ENCODE measurements at places on chromosomes 6 and 20. TPM values are rescaled to one million over a fixed set of nuclear protein-coding genes. Genes with fewer than 3 reads are reported as not detected.

DNA sequence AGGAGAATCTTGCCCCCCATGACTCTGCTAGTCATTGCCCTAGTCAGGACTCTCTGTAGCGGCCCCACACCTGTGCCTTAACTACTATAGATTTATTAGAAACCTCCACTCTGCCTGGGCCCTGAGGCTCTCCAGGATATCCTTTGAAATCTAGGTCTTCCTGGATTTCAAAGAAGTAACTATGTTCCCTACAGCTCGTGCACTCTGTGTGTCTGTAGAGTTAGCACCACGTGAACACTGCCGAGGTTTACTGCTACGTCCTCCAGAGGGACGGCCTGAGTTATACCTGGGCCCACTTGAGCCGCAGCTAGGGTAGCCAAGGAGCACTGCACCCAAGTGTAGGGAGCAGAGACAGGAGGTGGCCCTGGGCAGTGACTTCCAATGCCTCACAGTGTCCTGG is 19.8 kb downstream of the GLP1R start:
- no peak for DNase-seq

GRCh38 chr20:24519476-24519875 is 50.0 kb downstream of the SYNDIG1 start:
- DNase-seq: no peak

DNA sequence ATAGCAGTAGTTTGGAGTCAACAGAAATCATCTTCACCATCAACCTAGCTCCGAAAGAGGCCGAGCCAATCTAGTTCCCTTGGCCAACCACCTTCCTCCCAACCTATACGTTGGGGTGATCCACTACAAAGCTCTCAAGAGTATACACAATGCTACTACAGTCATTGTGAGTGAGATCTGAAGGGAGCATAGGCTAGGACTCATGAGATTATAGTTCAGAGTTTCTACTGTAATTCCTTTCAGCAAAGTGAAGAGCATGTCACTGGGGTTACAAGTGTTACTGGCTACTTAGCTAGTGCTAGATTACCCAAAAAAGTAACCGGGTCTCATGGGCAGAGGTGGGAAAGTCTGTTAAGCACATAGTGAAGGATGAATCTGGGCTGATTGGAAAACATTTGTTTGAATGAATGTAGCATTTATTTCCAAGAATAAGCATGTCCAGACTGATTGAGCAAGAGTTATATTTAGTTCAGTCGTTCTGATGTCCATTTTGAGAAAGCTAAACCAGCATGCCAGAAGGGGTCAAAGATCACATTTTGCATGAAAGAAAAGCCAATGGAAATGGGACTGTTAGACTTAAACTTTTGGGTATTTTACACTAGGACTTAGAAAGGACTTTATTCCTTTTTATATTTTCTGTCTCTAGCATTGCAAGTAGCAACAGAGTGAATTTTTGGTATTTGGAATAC is 10.5 kb upstream of the ESR1 start:
- no peak for DNase-seq

DNA sequence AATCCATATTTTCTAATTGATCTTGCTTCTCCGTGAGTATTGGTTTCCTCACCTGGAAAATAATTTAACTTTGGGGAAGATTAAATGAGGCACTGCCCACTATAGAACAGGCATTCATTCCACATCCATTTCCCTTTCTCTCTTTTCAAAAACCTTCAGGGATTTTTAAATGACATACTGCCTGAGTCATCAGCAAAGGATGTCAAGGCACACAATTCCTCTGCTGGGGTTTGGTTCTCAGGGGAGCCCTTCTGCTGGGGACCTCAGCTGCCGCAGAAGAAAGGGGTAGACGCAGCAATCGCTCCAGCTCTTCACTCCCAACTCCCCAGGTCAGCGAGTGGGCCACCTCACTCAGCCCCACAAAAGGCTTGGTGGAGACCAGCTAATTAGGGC is 90.7 kb upstream of the BACH2 start:
- DNase-seq: no peak

GRCh38 chr20:420166-420620 is 12.1 kb downstream of the RBCK1 start:
- DNase-seq: no peak

- no peak for DNase-seq
Observed at GRCh38 chr20:12740647-12741046, 268.1 kb upstream of the SPTLC3 start.

DNA sequence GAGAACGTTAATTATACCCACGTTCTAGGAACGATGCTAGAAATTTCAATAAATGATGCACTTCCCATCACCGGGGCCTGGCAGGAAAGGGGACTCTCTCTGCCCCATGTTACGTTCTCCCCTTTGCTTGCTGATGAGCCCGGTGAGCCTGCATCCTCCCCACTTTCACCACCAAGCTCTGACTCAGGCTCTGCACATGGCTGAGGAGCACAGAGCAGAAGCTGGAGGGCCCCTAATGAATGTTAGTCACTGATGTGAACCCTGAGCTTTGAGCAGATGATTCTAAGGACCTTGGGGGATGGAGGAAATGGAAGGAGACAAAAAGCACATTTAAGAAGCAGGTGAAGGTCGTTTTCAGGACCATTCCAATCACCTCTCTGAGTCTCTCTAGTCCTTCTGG is 468.2 kb upstream of the ARID1B start:
- DNase-seq: no peak

- DNase-seq: no peak
Observed at GRCh38 chr6:16403831-16404230, 165.4 kb downstream of the GMPR start.

DNA sequence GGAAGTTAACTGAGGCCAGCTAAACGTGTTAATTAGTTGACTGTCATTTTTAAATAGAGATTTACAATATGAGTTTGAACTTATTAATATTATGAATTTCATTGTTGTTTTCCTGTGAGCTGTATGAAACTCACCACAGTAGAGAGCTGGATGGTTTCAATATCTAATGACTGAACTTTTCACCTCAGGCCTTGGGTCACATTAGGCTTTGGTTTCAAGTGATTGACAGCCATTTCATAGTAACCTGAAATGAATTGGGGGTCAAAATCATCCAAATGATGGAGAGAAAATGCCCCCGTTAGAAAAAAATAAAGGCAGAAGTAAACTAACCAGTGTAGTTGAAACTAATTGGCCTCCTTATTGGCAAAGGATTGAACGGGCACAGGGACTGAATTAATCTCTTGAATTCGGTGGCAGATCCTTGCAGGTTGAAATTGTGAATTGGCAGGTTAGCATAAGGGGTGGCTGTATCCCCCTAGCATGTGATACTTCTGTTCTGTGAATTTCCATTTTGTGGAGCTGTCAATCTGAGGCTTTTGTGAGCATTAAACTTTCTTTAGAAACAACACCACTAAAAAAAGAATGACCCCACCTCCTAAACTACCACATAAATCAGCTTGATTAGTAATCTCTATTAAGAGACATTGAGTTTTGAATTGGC is 155.1 kb upstream of the MMS22L start:
- no peak for DNase-seq

- no peak for DNase-seq
Observed at GRCh38 chr6:2715737-2716136, 35.0 kb downstream of the MYLK4 start.

DNA sequence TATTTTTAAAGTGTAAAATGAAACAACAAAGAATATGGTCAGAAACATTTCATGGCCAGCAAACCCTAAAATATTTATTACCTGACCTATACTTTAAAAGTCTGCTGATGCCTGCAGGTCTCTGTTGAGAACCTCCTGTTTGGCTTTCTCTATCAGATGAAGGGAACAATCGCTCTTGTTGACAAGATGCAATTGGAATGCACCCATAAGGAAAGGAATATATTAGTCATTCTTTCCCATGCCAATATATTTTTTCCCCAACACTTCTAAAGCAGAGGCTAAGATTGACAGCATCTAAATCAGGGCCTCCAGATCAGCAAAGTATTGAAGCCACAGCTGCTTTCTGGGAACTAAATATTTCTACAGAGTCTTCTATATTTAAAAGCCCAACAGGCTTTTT is 897.8 kb downstream of the EPHA7 start:
- DNase-seq: no peak

GRCh38 chr6:137811121-137811915 is 55.7 kb upstream of the TNFAIP3 start:
- peak; percentile 45 for DNase-seq

GRCh38 chr20:37693242-37693634 is 592 bp upstream of the CTNNBL1 start:
- no peak for DNase-seq

DNA sequence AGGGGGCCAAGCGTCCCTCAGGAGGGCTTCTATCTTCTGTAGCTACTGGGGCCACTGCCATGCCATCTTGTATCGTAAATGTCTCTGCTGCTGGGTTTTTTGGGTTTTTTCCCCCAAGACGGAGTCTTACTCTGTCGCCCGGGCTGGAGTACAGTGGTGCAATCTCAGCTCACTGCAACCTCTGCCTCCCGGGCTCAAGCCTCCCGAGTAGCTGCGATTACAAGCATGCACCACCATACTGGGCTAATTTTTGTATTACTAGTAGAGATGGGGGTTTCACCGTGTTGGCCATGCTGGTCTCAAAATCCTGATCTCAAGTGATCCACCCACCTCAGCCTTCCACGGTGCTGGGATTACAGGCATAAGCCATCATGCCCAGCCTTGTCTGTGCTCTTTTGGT is 111.3 kb upstream of the LOC128125822 start:
- DNase-seq: no peak

- DNase-seq: peak; percentile 59
Observed at GRCh38 chr20:21702553-21703470, 2.7 kb upstream of the PAX1 start.

DNA sequence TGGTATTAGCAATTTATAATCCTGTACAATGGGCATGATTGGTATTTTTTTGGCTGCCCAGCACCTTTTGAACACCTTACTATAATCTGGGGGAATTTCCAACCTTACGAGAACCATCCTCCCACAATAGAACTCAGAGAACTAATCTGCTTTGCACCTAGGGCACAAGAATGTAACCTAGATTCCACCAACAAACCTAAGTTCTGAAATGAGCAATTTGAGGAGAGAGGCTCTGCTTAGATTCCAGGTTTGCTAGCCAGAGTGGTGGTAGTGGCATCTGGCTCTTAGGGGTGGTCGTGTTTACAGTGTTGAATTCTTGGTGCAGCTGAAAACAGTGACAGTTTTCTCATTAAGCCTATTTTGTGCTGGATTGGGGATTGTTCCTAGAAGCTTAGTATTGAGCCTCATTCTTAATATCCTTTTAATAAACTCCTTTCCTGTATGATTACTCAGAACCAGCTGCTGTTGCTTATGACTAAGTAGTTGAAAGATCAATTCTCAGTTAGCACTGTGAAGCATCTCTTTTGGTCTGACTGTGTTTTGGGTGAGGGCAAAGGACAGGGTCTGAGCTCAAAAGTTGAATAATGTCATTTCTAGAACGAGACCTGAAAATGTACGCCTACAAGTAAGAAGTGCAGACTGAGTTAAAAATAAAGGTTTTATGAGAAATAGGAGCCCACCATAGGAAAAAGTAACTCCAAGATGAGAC is 385.6 kb downstream of the CDKAL1 start:
- DNase-seq: no peak

GRCh38 chr6:50056242-50056641 is 6.5 kb upstream of the DEFB112 start:
- DNase-seq: no peak

DNA sequence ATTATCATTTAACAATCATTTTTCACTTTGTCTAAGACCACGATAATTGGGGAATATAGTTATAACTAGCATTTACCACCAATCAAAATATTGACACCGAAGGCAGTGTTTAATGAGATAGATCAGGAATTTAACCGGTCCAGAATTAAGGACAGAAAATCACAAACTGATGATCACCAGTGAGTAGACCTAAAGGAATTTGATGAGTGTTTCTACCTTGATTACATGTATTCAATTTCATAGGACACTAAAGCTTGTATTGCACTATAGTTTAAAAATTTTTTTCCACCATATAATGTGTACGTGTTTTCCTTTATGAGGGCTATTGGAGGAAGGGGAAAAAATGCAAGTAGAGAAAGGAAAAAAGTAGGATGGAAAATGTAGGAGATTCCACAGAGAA is 22.6 kb upstream of the ARHGAP18 start:
- DNase-seq: no peak

- DNase-seq: no peak
Observed at GRCh38 chr6:52644253-52644652, 26.7 kb upstream of the TMEM14A start.

DNA sequence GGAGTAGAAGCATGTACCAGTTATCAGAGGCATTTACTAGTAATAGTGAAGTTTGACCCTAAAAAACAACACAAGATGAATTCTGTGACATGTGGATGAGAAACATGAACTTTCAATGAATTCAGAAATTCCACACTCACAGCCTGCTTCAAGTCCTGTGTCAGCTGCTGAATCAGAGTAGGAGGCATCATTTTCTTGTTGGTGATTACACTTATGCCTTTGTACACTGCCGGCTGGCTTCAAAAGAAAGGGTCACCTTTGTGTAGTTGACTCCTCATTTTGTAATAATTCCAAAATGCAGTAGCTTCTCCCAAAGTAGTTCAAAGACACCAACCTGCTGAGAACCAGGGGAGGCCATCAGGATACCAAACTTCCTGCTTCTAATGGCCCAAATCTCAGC is 165.5 kb downstream of the BACH2 start:
- no peak for DNase-seq

Gene SNPH
- total RNA-seq: 7.8 TPM

Gene LHFPL5
- not detected for total RNA-seq

Gene RSPO3
- total RNA-seq: 0.57 TPM

Gene TBXT
- total RNA-seq: not detected

Gene TRIM31
- total RNA-seq: not detected

Gene TCF21
- total RNA-seq: 3.3 TPM

Gene CCR6
- not detected for total RNA-seq

Gene PI16
- 4.1 TPM for total RNA-seq

Gene HLA-DQB1
- total RNA-seq: 4.4 TPM

Gene RAMACL
- total RNA-seq: 0.67 TPM

Gene BNIP5
- total RNA-seq: not detected
